ENCODE measurements at places on chromosomes 12 and 14.

DNA sequence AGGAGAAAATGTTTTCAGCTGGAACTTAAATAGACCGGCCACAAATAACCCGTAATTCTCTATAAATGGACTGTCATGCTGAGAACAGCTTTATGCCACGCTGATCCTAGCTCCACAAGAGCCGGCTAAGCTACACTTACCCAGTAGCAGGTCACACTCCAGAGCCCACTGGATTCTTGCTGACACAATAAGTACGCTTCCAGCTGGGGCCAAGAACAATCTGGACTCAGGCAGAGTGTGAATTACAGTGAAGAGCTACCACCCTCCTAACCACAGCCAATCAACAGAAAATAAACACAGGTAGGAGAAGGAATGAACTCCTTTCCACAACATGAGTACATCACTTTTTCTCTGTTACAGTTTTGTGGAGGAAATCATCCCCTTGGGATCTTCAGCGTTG, 531.3 kb downstream of the GALC start:
- no peak for DNase-seq

DNA sequence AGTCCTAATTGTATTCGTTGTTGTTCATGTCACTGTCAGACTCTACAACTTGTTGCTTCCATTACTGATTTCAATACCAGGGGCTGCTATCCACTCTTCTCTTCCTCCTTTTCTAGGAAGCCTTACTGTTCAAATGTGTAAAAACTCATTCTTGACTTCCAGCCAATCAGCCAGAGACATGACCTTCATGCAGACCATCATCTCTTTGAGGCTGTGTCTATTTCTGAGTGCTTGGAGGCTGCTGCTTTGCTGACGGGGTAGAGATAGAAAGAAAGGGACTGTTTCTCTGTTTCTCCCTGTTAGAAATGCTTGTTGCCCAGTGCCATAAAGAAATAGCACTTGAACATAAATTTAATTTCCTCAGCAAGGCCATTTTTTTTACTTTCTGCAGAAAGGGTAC, 282.9 kb downstream of the RGS6 start:
- DNase-seq: no peak

GRCh38 chr12:108356835-108357806, 18.0 kb upstream of the CMKLR1 start:
- no peak for DNase-seq

DNA sequence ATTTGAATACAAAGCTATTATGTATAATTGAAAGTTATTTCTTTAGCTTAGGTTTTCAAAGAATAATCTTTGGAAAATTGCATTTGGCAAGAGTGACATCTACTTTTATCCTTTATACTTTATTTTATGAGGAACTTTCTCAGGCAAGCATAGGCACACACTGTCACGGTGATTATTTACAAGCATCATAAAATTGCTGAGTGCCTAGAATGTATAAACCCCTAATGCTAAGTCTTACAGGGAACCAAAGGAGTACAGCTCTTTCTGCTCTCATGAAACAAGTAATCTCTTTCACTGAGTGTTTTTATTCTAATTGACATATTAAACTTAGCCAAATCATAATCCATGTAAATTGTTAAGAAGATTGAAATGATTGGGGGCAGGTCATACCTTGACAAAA, 154.9 kb downstream of the FSCB start:
- no peak for DNase-seq

GRCh38 chr14:38056270-38056669, 151.4 kb upstream of the SSTR1 start:
- DNase-seq: peak; percentile 45

DNA sequence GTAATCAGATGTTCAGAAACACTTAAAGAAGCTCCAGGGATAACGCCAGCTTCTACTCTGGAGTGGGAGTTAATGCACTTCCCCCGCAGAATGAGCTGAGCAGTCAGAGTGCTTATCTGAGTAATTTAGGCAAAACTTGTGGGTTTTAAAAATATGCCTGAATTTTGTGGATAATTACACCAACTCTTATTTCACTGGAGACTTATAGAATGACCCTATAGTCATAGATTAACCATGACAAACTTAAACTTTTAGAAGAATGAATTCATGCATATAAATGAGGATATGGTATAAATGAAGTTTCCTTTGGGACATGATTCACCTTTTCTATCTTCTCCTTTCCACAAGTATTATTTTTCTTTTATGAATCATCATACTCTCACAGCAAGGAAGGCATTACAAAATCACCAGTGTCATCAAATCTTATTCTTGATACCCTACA, 241.1 kb upstream of the FBXO33 start:
- no peak for DNase-seq

GRCh38 chr14:26794731-26795130, 196.9 kb upstream of the NOVA1 start:
- no peak for DNase-seq

- DNase-seq: no peak
Observed at GRCh38 chr14:50670196-50670865, 2.2 kb upstream of the SAV1 start.

DNA sequence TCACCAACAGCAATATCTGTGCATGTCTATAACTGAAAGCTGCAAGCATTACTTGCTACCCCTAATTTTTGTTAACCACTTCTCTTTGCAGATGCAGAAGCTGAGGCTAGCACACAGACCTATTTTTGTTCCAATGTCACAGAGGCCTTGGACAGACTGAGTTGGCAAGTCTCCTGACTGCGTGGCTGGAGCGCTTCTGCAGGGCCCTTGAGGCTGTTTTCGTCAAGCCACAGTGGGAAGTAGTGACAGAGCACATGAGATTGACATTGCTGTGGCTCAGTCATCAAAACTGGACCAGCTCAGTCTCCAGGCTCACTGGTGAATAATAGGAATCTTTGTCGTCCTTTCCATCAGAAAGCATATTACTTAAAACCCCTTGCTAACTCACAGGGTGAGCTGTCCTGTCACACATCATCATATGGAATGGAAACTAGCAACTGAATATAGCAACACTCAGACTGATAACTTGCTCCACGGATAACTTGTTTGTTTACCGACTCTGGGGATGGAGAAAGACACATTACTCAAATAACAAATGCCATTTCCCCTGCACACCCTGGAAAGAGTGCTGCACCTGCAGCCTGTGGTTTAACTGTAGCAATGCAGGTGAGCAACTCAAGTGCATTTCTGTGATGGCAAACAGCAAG, 43.6 kb upstream of the DDX11 start:
- DNase-seq: no peak

DNA sequence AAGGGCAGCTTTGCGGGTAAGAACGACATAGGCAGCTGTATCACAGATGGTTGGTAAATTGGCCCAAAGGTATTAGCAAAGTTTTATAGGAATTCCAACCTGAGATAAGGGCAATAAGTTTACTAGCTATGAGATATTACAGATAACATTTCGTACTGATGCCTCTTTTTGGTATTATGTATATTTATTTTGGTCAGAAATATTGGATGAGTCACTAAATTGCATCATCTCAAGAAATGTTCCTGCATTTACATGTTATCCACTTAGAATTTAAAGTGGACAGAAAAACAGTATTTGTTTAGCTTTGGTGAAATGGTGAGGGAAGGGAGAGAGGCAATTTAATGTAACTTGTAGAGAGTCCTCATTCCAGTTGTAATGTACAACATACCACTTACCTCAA, 65.1 kb upstream of the PZP start:
- DNase-seq: no peak

All from CD4-positive, alpha-beta T cell (primary cell).